NCI-H187 (cell line): ENCODE measurements at places on chromosomes 12 and 14.

DNA sequence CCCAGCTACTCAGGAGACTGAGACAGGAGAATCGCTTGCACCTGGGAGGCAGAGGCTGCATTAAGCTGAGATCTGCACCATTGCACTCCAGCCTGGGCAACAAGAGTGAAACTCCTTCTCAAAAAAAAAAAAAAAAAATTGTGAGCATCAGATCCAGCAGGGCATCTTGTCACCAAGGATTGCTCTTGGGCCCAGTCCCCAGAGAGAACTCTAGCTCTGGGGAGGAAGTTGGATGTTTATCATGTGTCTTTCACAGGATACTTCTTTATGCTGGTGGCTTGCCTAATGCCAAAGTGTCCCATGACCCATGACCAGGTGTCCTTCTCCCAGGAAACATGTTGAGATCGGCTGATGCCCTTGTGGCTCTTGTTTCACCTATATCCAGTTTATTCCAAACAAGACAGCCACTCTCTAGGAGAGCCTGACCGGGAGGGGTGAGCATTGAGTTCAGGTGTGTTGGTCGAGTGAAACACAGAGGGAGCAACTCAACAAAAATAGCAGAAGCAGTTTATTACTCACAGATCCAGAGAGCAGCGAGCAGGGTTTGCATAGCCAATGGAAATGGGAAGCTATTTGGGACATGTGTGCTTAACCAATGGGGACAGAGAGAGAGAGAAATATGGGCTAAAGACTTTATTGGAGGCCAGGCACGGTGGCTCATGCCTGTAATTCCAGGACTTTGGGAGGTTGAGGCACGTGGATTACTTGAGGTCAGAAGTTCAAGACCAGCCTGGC lies 6.6 kb upstream of the TCHP start:
- DNase-seq, result no peak

DNA sequence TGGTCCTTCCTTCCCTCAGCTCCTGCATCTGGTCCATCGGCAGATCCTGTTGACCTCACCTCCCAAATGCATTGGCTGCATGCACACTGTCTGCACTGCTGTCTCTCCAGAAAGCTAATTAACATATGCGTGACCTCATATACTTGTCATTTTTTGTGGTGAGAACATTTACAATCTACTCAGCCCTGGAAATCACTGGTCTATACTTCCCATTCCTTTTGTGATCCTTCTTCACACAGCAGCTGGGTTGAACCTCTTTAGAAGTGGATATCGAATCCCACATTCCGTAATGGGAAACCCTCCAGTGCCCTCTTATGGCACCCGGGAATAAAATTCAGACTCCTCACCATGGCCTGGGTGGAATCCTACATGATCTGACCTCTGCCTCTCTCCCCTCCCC lies 45.0 kb downstream of the SMOC1 start:
- DNase-seq, result no peak

GRCh38 chr14:67418401-67419191 lies 6.6 kb upstream of the PLEK2 start:
- no peak for DNase-seq

GRCh38 chr14:102503641-102504327 lies 5.8 kb downstream of the ANKRD9 start:
- DNase-seq, result no peak

DNA sequence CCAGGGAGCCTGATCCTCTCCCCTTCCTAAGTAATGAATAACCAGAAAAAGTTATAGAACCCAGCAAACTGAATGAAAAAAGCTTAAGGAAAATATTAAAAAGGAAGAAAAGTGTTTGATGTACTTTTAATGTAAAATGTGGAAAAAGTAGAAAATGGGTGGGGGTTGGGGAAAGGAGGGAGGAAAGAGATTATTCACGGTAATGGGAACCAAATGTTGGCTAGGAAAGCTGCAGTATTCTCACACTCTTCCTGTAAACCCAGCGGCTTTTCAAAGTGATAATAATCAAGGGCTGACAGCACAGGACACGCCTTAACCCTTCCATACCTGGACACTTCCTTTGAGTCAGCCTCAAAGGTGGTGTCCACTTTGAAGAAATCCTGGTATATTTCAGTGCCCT lies 139.2 kb downstream of the TGFB3 start:
- DNase-seq, result no peak

DNA sequence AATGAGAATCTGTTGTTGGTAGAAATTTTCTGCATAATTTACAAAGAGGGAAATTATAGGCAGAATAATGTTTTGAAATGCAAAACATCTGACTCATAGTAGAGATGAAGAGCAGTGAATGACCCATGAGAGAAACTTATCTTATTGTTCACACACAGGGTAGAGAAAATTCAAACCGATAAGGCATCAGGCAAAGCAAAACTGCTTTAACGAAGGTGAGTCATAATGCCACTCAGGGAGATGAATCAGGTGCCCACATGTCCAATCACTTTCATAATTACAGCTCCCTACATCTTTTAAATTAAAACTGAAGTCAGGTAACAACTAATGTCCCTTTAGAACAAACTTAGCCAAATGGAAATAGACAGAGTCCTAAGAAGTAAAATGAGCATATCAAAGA lies 265.6 kb upstream of the GARIN6 start:
- no peak for DNase-seq

DNA sequence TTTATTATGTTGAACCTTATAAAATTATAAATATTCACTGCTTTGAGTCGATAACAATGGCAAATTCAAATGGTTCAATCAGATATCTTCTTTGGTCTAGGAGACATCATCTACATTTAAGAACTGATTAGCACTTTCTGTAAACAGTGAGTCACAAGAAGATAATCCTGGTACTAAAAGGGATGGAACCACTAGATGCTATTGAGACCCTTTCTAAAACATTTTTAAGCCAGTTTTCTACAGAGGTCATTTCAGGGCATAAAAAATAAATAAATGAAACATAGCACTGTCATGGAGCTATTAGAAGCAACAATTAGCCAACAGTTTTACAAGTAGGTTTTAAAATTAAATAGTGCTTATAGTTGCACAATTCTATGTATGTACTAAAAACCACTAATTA lies 212.2 kb downstream of the DUSP6 start:
- DNase-seq, result no peak

GRCh38 chr12:31966558-31967205 lies 7.5 kb downstream of the RESF1 start:
- no peak for DNase-seq

GRCh38 chr14:61365667-61366212 lies 44.4 kb downstream of the PRKCH start:
- DNase-seq, result no peak

DNA sequence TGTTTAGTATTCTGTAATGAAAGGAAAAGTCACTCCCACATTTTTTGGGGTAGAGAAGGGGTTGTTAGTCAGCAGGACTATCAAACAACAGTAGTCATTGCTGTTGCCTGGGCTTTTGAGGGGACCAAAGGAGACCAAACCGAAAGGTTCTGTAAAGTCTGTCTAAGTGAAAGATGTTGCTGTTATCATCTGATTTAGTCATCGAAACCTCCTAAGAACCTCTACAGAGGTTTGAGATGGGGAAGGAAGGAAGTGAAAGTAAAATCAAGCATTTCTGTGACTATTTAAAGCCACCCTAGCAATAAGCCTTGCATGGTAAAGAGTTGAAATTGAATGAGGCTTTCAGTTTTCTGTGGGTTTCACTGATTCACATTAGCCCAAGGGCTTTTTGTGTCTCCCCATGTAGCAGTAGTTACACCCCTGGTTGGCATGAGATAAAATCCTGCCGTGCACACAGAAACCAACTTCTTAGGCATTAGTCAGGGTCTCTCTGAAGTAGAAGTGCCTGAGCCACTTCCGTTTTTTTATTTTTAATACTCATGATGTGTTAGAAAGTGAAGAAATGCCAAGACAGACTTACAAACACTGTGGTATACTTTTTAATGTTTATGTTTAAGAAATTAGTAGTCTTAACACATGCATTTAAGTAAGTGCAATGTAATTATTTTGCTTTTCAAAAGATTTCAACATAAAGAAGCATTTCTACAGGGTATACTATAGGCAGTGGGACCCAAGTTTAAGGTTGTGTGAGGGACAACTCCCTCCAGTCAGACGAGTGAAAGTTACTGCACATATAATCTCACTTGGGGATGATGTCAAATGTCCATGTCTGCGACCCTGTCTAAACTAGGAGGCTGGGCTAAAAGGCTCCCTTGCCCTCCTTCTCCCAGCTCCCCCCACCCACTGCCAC lies 50.4 kb downstream of the DYRK2 start:
- no peak for DNase-seq

GRCh38 chr14:60640859-60641741 lies 8.2 kb downstream of the SIX1 start:
- peak; percentile 60 for DNase-seq

DNA sequence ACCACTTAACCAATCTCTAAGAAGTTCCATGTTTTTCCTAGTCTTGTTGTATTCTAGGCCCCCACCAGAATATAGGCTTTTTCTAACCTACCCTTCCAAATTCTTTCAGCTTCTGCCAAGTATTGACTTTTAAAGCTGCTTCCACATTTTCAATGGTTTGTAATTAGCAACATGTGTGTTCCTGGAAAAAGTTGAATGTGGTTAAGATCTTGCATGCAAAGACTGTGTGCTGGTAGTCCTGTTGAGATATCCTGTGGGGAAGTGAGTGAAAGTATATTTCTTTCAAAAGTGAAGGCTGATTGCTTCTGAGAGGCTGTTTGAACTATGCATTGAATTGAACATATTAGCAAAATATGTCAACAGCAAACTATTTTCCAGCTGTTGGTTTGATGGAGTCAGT lies 646 bp upstream of the OR6C4 start:
- DNase-seq, result no peak

DNA sequence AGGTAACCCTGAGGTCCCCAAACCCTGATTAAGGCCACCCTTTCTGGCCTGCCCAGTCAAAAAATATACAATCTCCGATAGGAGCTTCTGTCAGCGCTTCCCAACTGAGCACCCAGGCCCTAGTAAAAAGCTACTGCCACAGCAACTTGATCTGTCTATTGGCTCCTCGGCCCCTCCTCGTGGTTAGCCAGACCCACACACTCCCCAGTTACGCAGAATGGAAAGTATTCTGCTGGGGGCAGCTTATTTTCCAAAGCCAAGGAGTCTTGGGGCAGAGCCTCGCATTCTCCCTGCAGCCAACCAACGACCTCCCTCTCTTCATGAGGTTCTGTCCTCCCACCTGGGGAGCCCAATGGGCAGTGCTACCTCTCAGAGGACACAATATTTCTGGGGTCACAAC lies 32.1 kb downstream of the FMNL3 start:
- DNase-seq, result no peak

DNA sequence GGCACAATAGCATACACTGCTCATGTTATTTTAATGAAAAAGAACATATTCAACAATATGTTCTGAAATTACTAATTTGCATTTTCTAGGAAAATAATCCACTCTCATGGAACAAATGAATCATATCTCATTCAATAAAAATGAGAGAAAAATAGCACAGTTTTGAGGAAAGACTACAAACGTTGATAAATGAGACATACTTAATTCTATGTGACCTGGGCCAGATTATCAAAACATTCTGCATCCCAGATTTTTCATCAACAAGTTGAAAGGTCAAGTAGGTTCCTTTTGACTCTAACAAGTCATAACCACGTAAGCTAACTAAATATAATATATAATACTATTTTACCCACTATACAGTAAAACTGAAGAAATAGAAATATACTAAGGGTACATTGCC lies 296.7 kb downstream of the CEP128 start:
- DNase-seq, result no peak

- no peak for DNase-seq
These were observed 27.7 kb upstream of the TMED10 start for GRCh38 chr14:75204116-75204515.
